GM23248 (cell line): ENCODE measurements at places on chromosomes 7 and 10.

GRCh38 chr7:155653803-155654202 lies 9.3 kb downstream of the RBM33 start:
- DNase-seq = peak; percentile 82

GRCh38 chr7:18241543-18242231 lies 214.0 kb upstream of the PRPS1L1 start:
- no peak for DNase-seq

- DNase-seq = peak; percentile 47
Measured at GRCh38 chr7:69739931-69740431, 141.7 kb downstream of the AUTS2 start.

GRCh38 chr7:101832685-101833375 lies 15.4 kb downstream of the CUX1 start:
- no peak for DNase-seq

- DNase-seq = no peak
Measured at GRCh38 chr7:1807821-1808600, 137.9 kb downstream of the ELFN1 start.

DNA sequence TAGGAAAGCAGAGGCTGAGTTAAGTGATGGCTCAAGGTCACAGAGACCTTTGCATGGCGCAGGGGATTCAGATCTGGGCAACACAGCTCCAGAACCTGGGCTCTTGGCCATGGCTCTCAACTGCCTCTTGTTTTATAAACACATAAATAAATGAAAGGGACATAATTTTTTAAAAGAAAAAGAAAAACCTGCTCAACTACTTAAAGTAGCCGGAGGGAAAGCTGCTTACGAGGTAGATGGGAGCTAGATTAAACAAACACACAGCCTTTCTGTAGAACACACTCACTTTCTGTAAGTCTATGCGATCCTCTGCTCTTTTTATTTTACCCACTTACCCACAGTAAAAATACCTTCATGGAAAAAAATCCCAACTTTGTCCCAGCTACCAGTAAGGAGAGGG lies 81.3 kb downstream of the PIP4K2A start:
- no peak for DNase-seq

GRCh38 chr7:108308903-108309302 lies 147.3 kb downstream of the NRCAM start:
- peak; percentile 76 for DNase-seq

- DNase-seq = no peak
Measured at GRCh38 chr7:30180718-30181117, 45.9 kb downstream of the MTURN start.

GRCh38 chr7:38796626-38797501 lies 112.1 kb downstream of the VPS41 start:
- DNase-seq = peak; percentile 66

- DNase-seq = peak; percentile 61
Measured at GRCh38 chr10:104925232-104925851, 284.3 kb downstream of the SORCS3 start.

GRCh38 chr7:51154201-51154600 lies 162.4 kb downstream of the COBL start:
- DNase-seq = no peak

DNA sequence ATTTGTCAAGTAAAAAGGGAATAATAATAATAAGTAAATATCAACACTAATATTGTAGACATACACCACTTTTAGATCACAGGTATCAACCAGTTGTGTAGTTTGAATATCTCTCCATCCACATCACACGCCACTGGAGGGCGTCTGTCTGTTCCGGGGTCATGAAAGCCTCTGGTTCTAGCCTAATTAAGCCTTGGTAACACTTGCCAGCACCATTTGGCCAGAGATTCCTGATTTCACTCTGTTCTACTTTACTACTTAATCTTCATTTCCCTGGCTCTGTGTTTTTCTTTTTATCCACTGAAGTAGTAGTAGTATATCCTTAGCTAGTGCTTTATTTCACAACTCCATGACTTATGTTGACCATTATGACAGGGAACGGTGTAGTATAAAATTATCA lies 285.6 kb upstream of the POM121L12 start:
- DNase-seq = no peak

DNA sequence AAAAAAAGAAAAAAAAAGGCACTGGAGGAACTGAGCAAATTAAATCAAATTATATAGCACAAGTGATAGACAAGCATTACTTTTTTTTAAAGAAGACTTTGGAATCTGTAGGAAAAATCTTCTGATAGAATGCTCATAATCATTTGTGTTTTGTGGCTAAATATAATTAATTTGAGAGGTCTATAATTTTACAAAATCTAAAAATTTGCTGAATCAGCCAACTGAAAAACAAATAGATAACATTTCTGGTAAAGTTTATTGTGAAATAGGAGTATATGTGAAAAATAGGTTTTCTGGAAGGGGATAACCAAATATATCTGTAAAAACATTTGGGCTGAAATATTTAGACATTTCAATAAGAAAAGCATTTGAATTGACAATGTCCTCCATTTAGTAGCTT lies 844.9 kb upstream of the COBL start:
- DNase-seq = no peak

- DNase-seq = no peak
Measured at GRCh38 chr7:127114742-127115265, 137.9 kb downstream of the GRM8 start.

DNA sequence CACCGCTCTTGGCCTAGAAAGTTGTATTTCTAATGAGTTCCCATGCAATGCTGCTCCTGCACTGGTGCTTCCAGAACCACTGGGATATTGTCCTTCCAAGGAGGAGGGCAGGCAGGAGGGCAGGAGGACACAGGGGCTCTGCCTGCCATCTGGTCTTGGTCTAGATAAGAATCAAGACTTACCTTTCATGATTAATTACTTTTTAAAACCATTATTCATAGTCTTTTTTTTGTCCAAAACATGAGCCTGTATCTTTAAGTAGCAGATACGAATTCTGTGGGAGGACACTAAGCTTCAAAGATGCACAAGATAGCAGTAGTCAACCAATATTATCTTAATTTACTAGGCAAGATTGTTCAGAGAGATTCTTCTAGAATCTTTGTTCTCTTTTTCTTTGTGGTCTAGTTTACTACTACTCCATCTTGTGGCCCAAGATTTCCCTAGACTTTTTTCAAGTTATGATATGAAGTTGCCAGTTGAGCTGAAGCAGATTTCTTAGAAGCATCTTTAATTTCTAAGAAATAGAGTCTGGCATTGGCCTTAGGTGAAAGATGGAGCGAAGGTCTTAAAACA lies 57.6 kb downstream of the RBM33 start:
- DNase-seq = peak; percentile 12

DNA sequence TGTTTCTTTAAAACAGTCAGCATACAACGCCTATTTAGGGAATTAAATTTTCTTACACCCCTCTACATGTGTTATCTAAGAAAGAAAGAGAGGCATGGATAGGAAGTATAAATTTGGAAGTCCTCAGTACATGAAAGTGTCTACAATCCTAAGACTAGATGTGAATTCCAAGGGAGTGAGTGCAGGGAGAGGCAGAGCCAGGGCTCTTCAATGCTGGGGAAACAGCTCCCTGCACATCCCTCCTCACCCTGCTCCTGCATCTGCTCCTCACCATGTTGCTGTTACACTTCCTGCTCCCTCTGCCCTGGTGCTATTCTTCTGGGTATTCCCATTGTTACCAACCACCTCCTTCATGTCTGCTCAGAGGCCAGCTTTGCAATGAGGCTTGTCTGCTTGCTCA lies 229.1 kb upstream of the AKR1E2 start:
- peak; percentile 48 for DNase-seq

GRCh38 chr10:6195376-6195775 lies 7.4 kb upstream of the PFKFB3 start:
- peak; percentile 80 for DNase-seq

GRCh38 chr7:12715372-12716133 lies 28.1 kb downstream of the ARL4A start:
- peak; percentile 95 for DNase-seq

- DNase-seq = no peak
Measured at GRCh38 chr7:105502173-105502572, 19.9 kb downstream of the PUS7 start.

DNA sequence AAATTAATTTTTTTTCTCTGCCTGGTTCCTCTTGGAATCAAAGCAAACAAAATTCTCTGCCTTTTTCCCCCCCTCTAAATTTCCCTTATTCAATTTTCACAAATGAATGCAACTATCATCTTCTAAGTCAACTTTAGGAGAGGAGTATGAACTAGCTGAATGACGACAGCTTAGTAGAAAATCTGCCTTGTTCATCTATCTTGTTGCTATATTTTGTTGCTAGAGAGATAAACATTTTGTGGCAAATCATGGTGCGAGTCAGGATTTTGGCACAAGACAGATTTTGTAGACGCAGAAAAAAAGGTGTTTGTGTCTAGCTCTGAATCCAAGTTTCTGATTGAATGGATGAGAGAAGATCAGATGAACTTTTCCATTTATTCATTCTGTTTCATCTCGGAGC lies 81.0 kb upstream of the FZD8 start:
- DNase-seq = peak; percentile 5

GRCh38 chr10:4048236-4048864 lies 263.3 kb upstream of the KLF6 start:
- DNase-seq = no peak

- no peak for DNase-seq
Measured at GRCh38 chr10:65275296-65275695, 1650.5 kb upstream of the LRRTM3 start.

GRCh38 chr7:113890331-113891030 lies 28.3 kb downstream of the PPP1R3A start:
- peak; percentile 46 for DNase-seq

- no peak for DNase-seq
Measured at GRCh38 chr7:146647445-146647844, 530.8 kb downstream of the CNTNAP2 start.

DNA sequence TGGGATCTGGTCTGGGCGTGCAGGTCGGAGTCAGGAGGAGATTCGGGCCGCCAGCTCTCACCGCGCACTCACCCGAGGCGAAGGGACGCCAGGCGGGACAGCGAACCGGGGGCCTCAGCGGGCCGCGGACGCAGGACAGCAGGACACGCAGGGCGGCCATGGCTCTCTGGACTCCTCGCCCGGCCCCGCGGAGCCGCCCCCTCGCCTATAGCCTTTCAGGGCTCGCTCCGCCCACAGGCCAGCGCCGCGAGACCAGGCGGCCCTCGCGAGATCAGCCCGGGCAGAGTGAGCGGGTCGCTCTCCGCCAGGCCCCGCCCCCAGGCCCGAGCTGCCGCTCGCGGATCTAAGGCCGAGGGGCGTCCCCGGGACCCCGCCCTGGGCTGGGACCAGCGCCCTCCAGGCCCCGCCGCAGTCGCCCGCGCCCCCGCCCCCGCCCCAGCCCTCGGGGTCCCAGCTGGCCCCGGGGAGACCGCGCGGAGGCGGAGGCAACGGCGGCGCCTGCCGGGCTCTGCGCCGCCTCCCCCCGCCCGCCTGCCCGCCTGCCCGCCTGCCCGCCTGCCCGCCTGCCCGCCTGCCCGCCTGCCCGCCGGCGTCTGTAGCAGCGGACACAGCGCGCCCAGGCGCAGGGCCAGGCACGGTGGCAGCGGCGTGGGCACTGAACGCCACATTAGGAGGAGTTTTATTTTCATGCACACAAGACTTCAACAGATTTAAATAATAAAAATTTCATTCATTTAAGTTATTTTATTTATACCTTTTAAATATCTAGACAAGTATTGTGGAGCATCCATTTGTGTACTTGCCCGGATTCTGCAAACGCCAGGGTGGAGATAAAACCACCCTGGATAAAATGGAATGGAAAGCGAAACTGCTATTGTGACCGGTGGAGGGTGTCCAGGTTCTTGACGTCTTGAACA lies at the start of gene ECHS1:
Gene ECHS1 (minus strand): TSS at position 181 of the 917 bp plus-strand sequence. CDS start 21 bp downstream, at position 160.
- DNase-seq = peak; percentile 98

GRCh38 chr10:18610517-18610916 lies 40.9 kb downstream of the NSUN6 start:
- peak; percentile 77 for DNase-seq

DNA sequence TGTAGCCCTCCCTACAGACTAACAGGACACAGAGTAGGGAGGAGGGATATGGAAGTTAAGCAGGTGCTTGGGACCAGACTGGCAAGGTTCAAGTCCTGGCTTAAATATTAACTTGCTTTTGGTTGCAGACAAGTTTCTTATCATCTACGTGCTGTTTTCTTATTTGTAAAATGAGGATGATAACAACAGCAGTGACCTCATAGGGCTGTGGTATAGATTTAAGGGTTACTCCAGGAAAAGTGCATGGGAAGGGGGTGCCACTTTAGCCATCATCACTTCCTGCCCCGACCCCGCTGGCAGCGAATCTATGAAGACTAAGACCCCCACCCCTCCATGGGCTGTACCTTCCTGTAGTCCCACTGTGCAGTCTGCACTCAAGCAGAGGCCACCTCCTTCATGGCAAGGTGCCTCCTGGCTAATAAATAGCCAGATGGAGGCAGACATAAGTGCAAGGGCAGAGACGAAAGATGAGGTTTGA lies 250.2 kb downstream of the COBL start:
- no peak for DNase-seq

DNA sequence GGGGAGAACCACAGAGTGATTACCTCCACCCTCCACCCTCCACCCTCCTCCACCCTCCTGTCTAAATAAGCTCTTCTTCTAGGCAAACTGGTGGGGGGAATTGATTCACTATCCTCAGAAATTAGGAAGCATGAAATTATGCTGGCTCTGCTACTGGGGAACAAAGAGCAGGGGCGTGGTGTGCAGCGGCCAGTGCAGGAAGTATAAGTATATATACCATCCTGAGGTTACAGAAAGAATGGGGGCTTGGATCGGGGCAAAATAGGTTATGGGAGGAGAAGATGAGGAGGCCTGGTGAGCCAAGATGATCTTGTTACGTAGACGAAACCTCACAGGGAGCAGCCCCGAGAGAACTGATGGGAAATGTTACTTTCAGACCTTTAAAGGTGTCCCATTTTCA lies 49.1 kb downstream of the SYPL1 start:
- DNase-seq = no peak

DNA sequence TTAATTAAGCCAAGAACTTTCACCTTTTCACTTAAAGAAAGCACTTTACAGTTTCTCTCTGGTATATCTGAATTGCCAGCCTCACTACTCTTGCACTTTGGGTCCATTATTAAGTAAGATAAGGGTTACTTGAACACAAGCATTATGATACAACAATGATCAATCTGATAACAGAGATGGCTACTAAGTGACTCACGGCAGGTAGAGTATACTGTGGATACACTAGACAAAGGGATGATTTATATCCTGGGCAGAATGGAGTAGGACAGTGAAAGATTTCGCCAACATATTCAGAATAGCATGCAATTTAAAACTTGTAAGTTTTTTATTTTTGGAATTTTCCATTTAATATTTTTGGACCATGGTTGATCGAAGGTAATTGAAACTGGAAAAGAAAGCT lies 34.3 kb upstream of the ITGB8 start:
- DNase-seq = no peak

GRCh38 chr10:101467286-101467770 lies 113.4 kb downstream of the BTRC start:
- DNase-seq = peak; percentile 86

- DNase-seq = no peak
Measured at GRCh38 chr10:86048571-86048970, 318.0 kb downstream of the GRID1 start.

DNA sequence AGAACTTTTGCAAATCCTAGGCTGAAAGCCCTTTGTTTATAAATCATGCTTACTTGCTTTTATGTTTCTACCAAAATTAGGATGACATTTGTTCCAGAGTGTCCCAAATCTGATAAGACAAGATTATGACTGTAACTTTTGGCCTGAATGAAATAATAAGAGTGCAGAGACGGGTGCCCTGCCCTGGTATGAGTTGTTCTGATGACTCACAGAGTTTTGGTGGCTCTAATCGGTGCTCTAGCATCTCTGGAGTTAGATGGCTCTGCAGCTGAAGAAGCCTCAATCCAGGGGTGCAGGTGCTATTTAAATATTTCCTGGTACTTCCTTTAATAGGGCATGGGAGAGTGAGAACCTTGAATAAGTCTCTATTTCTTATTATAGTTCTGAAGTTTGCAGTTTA lies 102.2 kb upstream of the ELMO1 start:
- no peak for DNase-seq
